ENCODE measurements at places on chromosomes 12 and 14. TPM values are rescaled to one million over a fixed set of nuclear protein-coding genes. Genes with fewer than 3 reads are reported as not detected.

DNA sequence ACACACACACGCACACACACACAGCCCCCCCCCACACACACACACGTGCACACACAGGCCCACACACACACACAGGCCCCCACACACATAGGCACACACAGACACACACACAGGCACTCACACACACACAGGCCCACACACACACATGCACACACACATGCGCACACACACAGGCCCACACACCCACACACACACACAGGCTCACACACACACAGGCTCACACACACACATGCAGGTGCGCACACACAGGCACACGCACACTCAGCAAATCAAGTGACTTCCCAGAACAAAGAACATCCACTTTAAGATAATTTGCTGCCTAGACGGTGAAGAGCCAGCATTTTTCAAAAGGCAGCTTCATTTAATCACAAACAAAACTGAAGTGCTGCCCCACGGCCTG is 78.5 kb upstream of the FBRSL1 start:
- no peak for DNase-seq

GRCh38 chr14:79098324-79098723 is 928.2 kb downstream of the NRXN3 start:
- no peak for DNase-seq

DNA sequence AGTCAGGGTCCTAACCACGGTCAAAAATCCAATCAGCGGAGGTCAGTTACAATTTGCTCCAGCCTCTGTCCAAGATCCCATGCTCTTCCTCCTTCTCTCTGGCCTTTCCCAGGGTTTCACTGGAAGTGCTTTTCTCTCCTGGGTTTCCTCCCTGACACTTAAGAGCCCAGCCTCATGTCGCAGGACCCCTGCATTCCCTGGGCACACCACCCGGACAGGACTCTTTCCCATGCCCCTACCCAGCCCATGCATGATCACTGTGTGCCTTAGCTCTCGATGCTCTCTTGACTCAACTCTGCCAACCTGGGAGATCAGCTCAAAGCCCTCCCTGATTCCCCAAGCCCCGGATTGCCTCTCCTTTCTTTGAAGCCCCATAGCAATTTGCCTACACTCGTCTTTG is 15.5 kb upstream of the TAC3 start:
- DNase-seq: no peak

DNA sequence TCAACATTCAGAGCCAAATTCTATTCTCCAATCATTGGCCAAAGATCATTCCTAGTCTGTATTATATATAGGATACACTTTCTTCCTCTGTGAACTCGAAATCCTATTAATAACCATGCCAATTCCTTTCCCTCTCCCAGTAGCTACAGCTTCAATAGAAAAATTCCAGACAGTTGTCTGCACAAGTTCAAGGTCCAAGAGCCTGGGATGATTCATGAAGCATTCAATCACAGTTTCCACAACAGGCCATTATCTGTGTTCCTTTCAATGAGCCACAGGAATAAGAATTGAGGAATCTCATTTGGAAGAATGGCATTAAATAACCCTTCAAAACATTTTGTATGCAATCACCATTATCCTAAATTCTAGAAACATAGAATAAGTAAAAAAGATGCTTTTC is 437.4 kb downstream of the RMST start:
- no peak for DNase-seq

DNA sequence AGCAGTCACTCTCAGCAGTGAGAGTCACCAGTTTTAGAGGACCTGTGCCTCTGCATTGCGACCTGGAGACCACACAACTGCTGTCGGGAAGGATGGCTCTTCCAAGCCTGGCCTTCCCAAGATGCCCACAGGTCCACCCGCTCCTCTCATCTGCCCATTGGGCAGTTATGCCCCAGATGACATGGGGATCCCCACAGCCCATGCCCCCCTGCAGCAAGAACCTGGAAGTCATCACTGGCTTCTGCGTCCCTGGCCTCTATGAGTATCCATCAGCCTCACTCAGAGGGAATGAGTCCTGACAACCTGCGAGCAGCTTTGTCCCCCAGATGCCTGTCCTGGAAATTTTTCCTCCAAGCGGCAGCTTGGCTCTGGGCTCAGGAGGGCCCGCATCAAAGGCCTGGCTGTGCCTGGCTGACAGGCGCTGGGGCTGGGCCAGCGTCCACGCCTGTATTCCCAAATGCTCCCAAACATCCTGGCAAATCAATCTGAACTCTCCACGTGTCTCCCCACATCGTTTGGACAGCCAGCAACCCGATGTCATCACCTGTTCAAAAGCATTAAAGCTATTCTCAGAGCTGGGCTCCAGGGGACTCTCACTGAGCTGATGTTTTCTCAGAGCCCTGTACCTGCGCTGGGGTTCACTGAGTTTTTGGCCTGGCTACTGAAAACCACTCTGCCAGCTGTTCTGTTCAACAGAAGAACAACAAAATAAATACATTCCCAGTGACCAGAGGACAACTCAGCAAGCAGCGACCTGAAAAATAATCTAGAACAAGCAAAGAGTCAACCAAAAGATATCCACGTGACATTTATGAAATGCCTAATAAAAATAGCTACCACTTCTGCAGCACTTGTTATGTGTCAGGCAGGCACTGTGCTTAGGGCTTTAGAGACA is 57.8 kb downstream of the CLMN start:
- DNase-seq: no peak

- peak; percentile 89 for DNase-seq
Observed at GRCh38 chr12:96445691-96446583, 43.4 kb upstream of the CFAP54 start.

DNA sequence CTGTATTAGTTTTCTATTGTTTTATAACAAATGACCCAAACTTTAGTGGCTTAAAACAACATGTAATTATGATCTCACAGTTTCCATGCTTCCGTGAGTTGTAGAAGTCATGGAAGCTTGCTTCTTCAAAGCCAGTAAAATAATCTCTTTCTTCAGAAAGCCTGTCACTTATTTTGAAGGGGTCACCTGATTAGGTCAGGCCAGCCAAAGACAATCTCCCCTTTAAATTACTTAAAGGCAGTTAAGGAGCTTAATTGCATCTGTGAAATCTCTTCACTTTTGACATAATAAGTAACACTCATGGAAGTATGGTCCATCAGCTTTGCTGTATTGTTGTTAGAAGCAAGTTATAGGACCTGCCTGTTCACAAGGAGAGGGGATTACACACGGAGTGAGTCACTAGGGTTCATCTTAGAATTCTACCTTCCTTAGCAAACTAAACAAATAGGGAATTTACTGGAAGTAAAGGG is 89.8 kb downstream of the FAR2 start:
- DNase-seq: peak; percentile 3

GRCh38 chr14:59055439-59056045 is 132.9 kb upstream of the DAAM1 start:
- peak; percentile 46 for DNase-seq

DNA sequence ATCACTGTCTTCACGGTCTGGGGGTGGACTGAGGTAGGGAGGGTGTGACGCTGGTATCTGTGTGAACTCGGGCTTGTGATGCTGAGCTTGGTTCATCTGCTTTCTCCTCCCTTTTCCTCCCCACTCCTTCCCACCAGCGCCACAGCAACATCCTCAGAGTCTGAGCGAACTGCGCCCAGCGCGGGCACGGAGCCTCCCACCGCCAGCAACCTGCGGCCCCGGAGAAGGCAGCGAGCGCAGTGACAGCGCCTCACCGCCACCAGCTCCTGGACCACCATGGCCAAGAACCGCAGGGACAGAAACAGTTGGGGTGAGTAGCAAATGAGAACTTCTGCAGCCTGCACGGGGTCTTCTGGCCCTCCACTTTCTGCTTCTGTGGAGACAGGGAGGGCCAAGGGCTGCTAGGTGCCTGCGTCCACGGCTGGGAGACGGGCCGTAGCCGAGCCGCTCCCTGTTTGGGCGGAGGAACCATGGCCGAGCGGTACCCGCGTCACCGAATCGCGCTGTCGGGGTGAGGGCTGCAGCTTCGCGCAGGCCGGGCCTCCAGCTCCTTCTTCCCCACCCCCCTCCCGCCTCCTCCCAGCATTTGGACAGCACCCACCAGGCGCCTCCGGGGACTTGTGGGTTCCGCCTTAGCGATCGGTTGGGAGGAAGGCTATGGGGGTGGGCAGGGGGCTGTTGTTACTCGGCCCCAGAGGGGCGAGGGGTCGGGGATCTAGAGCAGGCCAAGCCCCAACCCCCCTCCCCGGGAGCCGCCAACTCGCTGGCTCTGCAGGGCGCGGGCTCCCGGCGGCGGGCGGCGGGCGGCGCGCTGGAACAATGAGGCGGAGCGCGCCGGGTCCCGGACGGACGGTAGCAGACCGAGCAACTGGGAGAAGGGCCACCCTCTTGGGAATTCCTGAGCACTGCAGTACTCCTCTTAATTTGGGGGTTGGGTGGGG is at the start of gene ATL1:
ATL1 (plus strand) TSS at position 156 of the 941 bp plus-strand sequence; CDS start at position 277, 121 bp downstream.
- DNase-seq: peak; percentile 61

GRCh38 chr12:115375186-115375991 is 691.4 kb upstream of the TBX3 start:
- DNase-seq: peak; percentile 92

- DNase-seq: no peak
Observed at GRCh38 chr14:100599981-100600380, 12.8 kb upstream of the BEGAIN start.

DNA sequence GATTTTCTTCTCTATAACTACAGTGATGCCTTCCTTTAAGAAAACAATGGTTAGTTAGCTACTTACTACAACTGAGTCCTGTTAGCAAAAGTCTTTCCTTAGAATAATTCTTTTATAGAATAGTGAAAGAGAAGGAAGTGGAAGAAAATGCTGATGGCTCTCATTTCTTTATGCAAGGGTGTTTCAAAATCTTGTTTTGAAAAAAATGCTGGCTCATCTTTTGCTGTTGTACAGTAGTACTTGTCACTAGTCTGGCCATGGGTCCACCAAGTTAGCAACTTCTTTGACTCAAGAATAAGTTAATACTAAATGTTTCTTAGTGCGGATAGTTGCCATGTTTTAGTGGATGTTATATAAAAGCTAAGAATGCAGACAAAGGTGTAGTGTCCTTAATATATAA is 225.4 kb downstream of the PTPRO start:
- no peak for DNase-seq

- DNase-seq: no peak
Observed at GRCh38 chr12:57782243-57782607, 362 bp upstream of the TSFM start.

GRCh38 chr12:114166362-114166761 is 200.2 kb upstream of the RBM19 start:
- DNase-seq: peak; percentile 20

DNA sequence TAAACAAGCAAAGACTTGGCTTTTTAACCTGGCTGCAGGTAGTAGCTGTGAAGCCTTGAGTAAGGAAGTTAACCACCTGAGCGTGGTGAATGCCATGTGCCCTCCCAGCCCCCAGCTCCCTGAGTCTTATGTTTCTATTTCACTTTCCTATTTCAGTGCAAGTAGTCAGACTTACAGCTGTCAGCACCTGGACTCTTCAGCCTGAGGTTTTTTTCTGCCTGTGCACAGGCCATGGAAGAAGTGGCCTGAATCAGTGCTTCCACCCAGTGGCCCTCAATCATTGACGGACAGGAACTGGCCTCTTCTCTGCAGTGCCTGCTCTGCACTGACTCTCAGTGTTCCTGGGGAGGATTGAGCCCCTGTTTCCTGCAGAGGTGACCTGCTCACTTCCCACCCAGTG is 796.4 kb downstream of the MED13L start:
- DNase-seq: peak; percentile 7

GRCh38 chr14:68145036-68145435 is 325.5 kb downstream of the RAD51B start:
- peak; percentile 59 for DNase-seq

- no peak for DNase-seq
Observed at GRCh38 chr12:105453316-105453715, 122.8 kb downstream of the C12orf75 start.

GRCh38 chr14:49733836-49734235 is 34.1 kb upstream of the KLHDC2 start:
- DNase-seq: no peak

- no peak for DNase-seq
Observed at GRCh38 chr14:77812028-77812427, 12.1 kb downstream of the ADCK1 start.

- no peak for DNase-seq
Observed at GRCh38 chr12:11593013-11593412, 56.5 kb upstream of the ETV6 start.

DNA sequence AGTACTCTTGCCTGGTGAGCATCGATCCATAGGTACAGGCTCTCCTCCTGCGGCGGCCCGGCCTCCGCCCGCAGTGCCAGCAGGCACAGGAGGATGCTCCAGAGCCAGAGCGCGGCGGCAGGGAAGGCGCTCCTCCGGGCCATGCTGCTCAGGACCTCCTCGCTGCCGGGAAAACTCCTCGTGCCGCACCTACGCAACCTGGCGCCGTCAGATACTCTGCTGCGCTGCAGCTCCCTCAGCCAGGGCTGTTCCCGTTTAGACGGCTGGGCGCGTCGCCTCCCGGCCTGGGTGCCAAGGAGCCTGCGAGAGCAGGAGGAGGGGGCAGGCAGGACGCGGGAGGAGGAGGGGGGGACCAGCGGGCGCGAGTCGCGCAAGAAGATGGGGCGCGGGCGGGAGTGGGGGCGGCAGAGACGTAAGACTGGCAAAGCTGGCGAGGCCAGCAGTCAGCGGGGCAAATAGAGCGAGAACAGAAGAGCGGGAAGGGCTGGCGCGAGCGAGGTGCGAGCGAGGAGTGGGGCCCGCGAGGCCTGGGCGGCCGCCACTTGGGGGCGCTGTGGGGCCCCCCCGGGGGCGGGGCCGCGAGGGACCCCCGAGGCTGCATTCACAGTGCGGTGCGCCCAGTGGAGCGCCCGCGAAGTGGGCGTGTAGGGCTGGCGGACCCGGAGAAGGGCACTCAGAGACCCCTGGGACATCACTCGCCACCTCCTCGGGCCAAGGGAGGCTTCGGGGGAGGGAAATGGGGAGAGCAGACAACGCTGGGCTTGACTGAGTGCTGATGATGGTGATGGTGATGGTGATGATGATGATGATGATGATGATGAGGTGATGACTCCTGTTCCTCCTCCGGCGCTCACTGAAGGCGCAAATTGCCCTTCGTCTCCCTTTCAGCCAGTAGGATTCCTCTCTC is at the start of gene WIF1:
WIF1 (minus strand) TSS at position 257 of the 907 bp plus-strand sequence; CDS start at position 143, 114 bp downstream.
- DNase-seq: no peak

- no peak for DNase-seq
Observed at GRCh38 chr14:87892763-87893162, 100.2 kb downstream of the GALC start.

GRCh38 chr12:103161582-103162362 is 204.3 kb downstream of the ASCL1 start:
- no peak for DNase-seq

- DNase-seq: no peak
Observed at GRCh38 chr14:61380984-61381383, 59.6 kb downstream of the PRKCH start.

GRCh38 chr12:69610126-69610525 is 581 bp downstream of the LRRC10 start:
- DNase-seq: peak; percentile 3

- peak; percentile 83 for DNase-seq
Observed at GRCh38 chr12:122646517-122647217, 56.5 kb downstream of the HCAR2 start.

MYF6 gene
- total RNA-seq: not detected

KRT3 gene
- not detected for total RNA-seq

LALBA gene
- total RNA-seq: not detected

FAIM2 gene
- total RNA-seq: 0.98 TPM

SP7 gene
- total RNA-seq: not detected

C12orf50 gene
- total RNA-seq: not detected

TMEM19 gene
- 49.7 TPM for total RNA-seq

ZNF10 gene
- total RNA-seq: 1.6 TPM

MBIP gene
- 10.7 TPM for total RNA-seq

SSTR1 gene
- under 0.01 TPM for total RNA-seq

RPGRIP1 gene
- 0.12 TPM for total RNA-seq

All from RPMI7951 (cell line).